Activated CD4-positive, alpha-beta T cell treated with anti-CD3 and anti-CD28 coated beads, Interleukin-10, Interleukin-2, amounts not matched to agents 100 ng/mL and 50 ng/mL, durations not matched to agents 16 hours and 8 hours (primary cell): ENCODE measurements at places on chromosomes 6 and 20.

- no peak for DNase-seq
Observed at GRCh38 chr6:70846207-70846835, 110.5 kb downstream of the B3GAT2 start.

GRCh38 chr6:90044833-90045381 is 150.6 kb downstream of the GJA10 start:
- DNase-seq, result peak; percentile 58

DNA sequence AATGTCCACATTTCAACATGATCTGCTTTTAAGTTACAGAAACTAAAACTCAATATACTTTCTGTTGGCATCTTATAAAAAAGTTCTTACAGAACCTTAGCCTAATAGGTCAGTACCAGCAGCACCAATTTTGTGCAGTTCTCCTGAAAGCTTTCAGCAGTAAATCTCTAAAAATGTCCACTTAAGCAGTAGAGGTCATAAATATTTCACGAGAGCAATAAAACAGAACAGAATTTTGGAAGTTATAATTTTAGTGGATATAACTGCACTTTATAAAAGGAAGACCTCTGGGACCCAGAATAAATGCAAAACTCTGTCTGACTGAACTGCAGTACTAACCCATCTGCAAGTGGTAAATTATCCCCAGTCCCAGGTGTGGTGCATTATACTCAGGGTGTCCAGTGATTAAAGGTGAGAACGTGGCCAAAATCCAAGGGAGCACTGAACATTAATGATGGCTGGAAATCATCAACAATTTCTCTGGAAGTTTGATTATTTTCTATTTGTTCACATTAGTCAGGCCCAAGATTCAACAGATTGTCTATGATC is 172.6 kb upstream of the RSPO3 start:
- DNase-seq, result no peak

GRCh38 chr20:36308986-36309385 is 2.8 kb downstream of the DLGAP4 start:
- DNase-seq, result no peak

- DNase-seq, result no peak
Observed at GRCh38 chr6:67102743-67103142, 1395.7 kb upstream of the EYS start.

DNA sequence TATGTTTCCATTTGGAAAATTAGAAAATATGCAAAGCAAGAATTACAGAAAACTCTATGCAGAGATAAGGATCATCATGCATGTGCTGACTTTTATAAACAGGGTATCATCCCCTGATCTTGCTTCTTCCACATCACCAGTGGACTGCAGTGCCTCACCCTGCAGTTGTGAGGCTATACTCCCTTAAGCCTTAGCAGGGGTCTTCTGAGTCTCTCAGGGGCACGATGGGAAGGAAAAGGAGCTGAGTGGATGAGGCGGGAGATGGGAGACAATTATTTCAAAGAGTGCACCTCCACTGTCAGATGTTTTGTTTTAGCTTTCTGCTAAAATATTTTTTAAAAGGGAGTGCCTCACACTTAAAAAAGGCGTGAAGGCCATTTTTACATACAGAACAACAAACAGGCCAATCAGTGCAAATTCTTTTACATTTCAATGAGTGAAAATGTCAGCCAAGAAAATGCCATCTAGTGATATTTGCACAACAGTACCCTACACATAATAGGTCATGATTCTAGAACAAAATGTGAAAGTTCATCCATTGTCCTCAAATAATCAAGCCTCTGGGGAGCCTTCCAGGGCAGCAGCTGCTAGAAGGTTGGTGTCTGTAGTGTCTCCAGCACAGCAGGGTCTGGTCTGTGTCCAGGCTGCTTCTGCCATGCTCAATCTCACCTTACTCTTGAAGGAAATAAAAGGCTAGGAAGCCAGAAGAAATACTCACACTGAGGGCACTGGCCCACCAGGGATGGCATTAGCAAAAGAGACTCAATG is 13.2 kb upstream of the SERPINB9 start:
- no peak for DNase-seq

- no peak for DNase-seq
Observed at GRCh38 chr20:18907353-18907752, 93.8 kb downstream of the SCP2D1 start.

DNA sequence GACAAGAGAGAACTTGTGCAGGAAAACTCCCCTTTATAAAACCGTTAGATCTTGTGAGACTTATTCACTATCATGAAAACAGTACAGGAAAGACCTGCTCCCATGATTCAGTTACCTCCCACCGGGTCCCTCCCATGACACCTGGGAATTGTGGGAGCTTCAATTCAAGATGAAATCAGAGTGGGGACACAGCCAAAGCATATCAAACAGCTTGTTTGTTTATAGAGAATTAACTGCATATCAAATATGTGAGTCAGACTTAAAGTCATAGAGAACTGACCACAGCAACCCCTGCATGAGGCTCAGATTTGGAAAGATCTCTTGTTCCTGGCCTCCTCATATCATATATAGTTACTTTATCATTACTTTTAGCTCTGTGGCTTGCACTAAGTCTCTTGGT is 29.1 kb upstream of the HDAC2 start:
- DNase-seq, result no peak

- DNase-seq, result no peak
Observed at GRCh38 chr6:55836945-55837344, 38.4 kb downstream of the BMP5 start.

- DNase-seq, result no peak
Observed at GRCh38 chr20:50891138-50891537, 40.1 kb downstream of the ADNP start.

- DNase-seq, result no peak
Observed at GRCh38 chr6:146651482-146651863, 52.7 kb downstream of the ADGB start.
